Caco-2 (cell line): ENCODE measurements at places on chromosomes 1 and 21. TPM values are rescaled to one million over a fixed set of nuclear protein-coding genes. Genes with fewer than 3 reads are reported as not detected.

DNA sequence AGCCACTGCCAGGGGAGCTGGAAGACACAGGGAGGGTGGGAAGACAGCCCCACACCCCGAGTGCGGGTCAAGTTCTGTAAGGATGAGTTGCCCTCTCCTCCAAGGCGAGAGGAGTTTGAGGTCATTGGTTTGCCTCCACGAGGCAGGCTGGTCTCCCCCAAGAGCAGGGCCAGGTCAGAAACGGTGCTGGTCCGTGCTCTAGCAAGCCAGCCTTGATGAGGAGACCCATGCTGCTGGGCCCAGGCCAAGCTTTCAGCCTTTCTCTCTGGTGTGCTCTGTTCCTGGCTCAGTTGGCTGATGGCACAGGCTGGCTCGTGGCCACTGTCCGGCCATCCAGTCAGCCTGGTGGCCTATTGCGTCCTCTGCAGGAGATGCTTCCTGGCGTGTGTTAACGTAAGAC is 12.0 kb upstream of the PCBP3 start:
- no peak for DNase-seq

LRRC38 gene
- total RNA-seq = not detected in 2 replicates

PALMD gene
- total RNA-seq = 0.28 TPM in 1 of 2 replicates, not detected in the other

- DNase-seq = no peak
These were observed 1.6 kb upstream of the STK40 start for GRCh38 chr1:36387141-36387949.

CHD5 gene
- 0.39 and 0.44 TPM in 2 replicates for total RNA-seq

LENEP gene
- 0.50 and 0.53 TPM in 2 replicates for total RNA-seq

YOD1 gene
- 11.8 and 11.9 TPM in 2 replicates for total RNA-seq

DNA sequence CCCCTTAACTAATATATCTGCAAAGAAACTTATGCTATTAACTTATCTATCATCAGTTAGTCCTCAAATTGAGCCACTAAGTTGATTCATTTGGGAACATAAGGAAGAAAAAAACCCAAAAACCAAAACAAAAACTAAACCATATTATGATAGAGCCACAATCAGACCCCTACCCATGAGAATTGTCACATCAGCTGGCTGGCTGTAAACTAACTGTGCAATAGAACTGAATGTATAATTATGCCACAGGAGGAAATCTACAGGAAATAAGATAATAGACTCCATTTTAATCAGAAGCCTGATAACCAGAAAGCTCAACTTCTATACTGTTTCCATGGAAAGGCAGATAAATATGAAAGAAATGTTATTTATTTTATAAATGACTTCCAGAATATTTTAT is 110.0 kb downstream of the RGL1 start:
- no peak for DNase-seq

- DNase-seq = no peak
These were observed 41.6 kb downstream of the GNG12 start for GRCh38 chr1:67791686-67792085.

DNA sequence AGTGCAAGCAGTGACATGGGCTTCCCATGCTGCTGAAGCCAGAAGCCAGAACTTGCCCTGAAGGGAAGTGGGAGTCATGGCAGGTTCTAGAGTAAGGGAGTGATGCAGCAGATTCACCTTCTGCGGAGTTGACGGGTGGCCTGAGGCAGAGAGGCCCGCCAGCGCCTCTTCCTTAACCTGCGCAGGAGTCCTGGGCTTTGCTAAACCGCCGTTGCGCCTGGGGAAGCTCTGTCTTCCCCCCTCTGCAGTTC is 67.3 kb downstream of the OBSCN start:
- no peak for DNase-seq

DNA sequence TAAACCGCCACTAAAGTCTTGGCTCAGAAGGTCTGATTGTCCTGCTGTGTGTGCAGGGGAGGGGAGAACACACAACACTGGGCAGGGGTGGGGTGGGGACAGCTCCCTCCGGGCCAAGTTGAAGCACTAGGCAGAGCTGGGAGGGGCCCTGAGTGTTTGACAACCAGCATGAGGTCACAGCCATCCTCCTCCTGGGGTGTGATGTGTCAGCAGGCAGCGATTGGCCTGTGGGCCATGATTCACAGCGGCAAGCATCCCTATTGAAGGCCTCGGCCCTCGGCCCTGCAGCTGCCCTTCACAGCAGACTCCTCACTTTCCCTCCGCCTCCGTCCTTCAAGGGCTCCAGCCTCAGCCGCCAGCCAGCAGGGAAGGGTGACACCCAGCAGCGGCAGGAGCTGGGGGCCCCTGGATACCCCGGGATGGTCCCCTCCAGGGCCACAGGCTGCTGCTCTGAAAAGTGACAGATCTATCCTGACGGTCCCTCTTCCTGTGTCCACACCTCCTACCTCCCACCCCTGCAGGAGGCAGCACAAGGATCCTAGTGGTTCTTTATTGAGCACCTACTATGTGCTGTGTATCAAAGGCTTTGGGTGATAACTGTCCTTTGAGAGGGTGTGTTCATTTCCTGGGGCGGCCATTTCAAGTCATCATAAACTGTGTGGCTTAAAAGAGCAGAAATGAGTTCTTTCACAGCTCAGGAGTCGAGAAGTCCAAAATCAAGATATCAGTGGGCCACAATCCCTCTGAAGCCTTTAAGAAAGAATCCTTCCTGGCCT is 66.0 kb upstream of the SLC25A33 start:
- no peak for DNase-seq

OR10Z1 gene
- not detected in 2 replicates for total RNA-seq

HMGCS2 gene
- 10.2 and 15.2 TPM in 2 replicates for total RNA-seq
